ENCODE measurements at places on chromosomes 11 and 22.

GRCh38 chr11:111469200-111469599 is 43.0 kb downstream of the BTG4 start:
- DNase-seq: no peak

GRCh38 chr11:9130297-9130696 is 38.9 kb upstream of the SCUBE2 start:
- no peak for DNase-seq

DNA sequence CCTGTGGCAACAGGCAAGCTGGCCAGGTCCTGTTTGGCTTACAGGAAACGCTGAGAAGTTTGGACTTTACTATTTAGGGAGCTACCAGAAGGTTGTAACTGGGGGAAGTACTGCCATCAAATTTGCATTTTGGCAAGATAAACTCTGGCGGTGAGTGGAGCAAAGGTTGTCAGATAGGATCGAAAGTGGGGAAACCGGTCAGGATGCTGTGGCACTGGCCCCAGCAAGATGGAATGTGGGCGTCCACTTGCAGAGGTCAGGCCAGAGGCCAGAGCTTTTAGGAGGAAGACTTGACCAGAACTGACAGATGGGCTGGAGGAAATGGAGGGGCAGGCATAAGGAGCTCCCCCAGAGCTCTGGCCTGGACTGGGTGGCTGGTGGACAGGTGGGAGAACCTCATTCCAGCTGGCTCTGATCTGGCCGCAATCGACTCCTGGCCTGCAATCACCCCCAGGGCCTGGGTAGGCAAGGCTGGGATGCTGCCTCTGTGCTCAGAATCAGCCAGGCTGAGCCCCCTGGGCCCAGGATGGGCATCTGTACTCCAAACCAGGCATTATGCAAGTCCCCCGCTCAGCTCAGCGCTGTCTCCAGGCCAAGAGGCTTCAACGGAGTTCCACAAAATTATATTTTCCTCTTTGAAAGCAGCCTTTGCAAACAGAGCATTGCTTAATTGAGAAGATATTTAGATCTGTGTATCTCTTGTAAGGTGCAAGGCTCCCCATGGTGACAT is 178.3 kb upstream of the NECTIN1 start:
- no peak for DNase-seq

DNA sequence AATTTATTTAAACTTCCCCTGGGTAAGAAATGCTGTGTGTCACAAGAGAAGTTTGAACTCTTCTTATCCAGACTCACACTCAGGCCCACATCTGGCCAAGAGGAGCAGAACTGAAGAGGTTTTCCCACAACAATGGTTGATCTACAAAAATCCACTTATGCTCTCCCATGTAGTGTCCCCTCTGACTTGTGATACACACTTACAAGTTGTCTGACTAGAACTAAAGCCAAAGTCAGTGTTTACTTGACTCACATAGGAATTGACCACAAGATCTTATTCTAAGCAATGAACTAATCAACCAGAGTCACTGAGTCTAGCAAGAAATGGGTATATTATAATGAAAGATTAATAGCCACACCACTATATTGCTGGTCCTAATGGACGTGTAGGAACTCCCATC is 133.0 kb downstream of the ATG16L2 start:
- no peak for DNase-seq

DNA sequence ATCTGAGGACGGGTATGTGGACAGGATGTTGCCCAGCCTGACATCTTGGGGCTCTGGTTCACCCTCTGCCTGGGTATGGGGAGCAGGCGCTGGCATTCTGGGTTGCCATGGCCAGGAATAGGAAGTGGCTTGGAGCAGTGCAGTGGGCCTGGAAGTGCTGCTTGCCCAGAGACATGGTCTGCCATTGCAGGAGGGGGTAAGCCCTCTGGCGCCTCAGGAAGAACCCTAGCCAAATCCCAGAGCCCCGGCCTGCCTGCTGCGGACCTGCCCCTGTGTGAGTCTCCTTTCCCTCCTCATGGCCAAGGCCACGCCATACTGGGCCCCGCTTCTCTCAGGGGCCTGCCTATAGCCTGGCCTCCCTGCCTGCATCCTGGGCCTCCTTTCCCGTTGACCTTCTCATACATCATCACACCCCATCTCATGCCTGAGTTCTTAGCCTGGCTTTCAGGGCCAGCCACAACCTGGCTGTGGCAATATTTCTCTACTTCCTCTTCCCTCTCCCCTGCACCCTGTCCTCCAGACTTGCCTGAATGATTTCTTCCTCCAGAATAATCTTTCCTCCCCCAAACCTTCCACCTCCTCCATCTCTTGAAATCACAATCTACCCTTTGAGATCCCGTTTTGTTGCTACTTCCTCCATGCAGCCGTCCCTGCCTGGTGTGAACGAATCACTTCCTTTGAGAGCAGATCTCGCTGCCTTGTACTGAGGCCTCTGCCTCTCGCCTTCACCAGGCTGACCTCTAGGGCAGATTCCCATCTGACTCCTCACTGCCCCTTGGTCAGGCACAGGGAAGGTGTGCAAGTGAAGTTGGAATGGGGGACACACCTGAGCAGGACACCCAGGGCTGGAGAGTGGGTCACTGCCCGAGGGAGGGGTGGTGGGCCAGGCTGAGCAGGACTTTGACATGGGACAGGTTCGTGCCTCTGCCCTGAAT is 5.2 kb downstream of the CAPN5 start:
- DNase-seq: no peak

- no peak for DNase-seq
These were observed 29.3 kb upstream of the PAMR1 start for GRCh38 chr11:35554491-35555437.

GRCh38 chr11:111124724-111125123 is 120.8 kb upstream of the POU2AF2 start:
- DNase-seq: no peak

GRCh38 chr11:33778675-33779074 is 4.4 kb upstream of the FBXO3 start:
- DNase-seq: no peak

DNA sequence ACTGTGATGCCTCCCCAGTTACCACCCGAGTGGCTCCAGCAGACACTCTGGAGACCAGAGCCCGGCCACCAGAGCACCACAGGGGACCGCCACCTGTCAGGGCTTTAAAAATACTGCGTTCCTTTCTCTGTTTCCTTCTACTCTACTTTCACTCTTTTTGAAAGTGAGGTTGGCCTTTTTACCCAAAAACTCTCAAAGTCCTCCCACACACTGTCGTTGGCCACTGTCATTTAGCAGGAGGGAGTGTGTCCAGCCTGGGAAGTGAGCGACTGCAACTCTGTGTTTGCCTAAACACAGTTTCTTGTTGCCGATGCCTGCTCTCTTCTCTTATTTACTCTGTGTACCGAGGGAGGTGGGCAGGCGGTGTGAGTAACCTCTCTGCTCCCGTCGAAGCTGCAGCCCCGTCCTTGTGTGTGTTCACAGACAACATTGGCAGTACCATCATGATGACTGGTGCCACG is 90.8 kb upstream of the CLDN5 start:
- no peak for DNase-seq

DNA sequence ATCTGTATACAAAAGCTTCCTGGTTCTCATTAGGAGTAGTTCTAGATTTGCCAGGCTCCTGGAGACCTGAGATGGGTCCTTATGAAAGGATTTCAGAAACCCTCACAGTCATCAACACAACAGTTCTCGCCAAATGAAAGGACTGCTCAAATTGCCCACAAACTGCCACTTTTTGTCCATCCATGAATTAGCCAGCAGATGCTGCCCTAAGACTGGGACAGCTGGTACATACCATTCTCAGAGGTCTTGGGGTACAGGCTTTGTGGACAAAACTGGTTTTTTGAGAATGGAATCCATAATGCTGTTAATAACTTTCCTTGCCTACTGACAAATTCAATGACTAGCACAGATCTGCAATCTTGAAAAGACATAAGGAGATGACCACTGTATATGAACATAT is 23.4 kb upstream of the BDNF start:
- no peak for DNase-seq

GRCh38 chr11:13962562-13963168 is at the start of gene SPON1:
TSS of gene SPON1 (plus strand) at chr11:13962723. CDS start at chr11:13962905, 182 bp downstream.
- peak; percentile 17 for DNase-seq

DNA sequence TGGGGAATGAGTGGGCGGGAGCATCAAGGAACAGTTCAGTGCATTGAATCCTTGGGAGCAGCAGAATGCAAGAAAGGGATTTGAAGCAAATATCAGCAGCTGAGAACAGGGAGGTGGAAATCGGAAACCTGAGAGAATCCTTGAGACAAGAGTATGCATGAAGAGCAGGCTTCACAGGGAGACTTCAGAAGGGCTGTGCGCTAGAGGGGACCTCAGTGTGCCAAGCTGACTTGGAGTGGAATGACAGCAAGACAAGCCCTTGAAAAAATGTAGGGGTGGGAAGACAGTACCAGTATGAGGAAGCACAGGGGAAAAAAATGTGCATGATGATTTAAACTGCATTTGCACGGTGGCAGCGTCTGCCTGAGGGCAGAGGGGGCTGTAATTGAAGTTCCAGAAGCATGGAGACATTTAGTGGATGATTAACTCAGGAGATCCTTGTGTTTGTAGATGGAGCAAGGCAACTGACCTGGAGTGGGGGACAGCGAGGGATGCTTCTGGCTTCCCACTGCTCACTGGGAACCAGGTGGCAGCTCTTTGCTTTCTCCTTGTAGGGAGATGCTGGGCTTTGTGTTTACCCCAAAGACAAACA is 204.9 kb upstream of the PLET1 start:
- no peak for DNase-seq

- DNase-seq: no peak
These were observed 36.9 kb downstream of the GGTLC2 start for GRCh38 chr22:22681221-22681739.

- DNase-seq: no peak
These were observed 58.3 kb downstream of the CEP164 start for GRCh38 chr11:117385906-117386305.

- no peak for DNase-seq
These were observed 21.0 kb downstream of the PPIL2 start for GRCh38 chr22:21686634-21687393.

GRCh38 chr22:20530368-20531153 is 23.2 kb downstream of the MED15 start:
- no peak for DNase-seq

GRCh38 chr22:43183496-43184277 is 3.2 kb downstream of the TTLL12 start:
- DNase-seq: no peak

GRCh38 chr11:60984149-60984548 is 12.7 kb downstream of the CD6 start:
- no peak for DNase-seq

GRCh38 chr11:47359586-47359985 is 7.1 kb upstream of the MYBPC3 start:
- no peak for DNase-seq

- no peak for DNase-seq
These were observed 34.9 kb downstream of the RSPH14 start for GRCh38 chr22:23106906-23107367.

DNA sequence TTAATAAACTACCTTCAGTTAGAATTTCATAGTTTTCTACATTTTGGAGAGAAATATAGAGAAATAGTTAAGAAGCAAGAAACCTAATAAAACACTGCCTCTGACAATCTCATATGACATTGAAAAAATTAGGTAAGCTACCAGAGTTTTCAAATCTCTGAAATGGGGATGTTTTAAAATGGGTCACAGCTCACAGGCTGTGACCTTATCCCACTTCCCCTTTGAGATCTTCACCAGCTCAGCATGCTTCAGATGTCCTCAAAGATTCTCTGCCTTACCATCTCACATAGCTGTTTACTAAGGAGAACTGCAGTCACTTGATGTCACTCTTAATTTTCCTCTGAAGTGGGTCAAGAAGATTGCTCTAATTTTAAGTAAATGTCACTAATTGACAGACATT is 717.8 kb downstream of the JRKL start:
- DNase-seq: no peak

GRCh38 chr11:69644962-69645675 is 4.2 kb downstream of the CCND1 start:
- no peak for DNase-seq

DNA sequence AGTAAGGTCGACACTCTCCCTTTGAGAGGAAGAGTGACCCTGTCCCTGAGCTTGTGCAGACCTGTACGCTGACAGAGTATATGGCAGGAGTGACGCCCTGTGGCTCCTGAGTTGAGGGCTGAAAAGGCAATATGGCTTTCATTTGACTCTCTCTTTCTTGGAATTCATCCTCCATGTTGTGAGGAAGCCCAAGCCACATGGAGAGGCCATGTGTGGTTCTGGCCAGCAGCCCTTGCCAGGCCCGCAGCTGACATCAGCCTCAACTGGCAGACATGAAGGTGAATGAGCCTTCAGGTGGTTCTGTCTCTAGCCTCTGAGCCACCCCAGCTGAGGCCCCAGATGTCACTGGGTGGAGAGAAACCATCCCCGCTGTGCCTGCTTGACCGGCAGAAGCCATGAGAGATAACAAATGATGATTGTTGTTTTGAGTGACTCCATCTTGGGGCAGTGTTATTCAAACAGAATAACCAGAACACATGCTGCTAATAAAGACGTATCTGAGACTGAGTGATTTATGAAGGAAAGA is 31.9 kb downstream of the SMIM38 start:
- DNase-seq: no peak

DNA sequence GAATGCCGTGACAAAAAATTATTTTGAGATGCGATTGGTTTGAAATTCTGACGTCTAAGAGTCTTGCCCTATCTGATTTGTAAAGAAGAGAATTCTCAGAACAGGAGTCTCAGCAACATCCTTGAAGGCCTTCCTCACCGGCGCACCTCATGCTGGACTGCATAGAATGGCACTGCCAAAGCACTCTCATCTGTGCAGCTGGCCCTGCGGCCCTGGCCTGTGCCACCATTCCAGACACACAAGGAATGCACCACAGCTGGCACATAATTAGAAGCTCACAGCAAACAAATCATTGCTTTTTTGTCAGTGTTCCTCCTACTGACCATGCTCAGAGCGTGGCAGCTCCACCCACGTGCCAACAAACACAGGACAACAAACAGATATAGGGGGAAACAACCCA is 166.0 kb downstream of the KIRREL3 start:
- DNase-seq: no peak

GRCh38 chr11:17386331-17387084 is 2.0 kb downstream of the KCNJ11 start:
- DNase-seq: no peak

DNA sequence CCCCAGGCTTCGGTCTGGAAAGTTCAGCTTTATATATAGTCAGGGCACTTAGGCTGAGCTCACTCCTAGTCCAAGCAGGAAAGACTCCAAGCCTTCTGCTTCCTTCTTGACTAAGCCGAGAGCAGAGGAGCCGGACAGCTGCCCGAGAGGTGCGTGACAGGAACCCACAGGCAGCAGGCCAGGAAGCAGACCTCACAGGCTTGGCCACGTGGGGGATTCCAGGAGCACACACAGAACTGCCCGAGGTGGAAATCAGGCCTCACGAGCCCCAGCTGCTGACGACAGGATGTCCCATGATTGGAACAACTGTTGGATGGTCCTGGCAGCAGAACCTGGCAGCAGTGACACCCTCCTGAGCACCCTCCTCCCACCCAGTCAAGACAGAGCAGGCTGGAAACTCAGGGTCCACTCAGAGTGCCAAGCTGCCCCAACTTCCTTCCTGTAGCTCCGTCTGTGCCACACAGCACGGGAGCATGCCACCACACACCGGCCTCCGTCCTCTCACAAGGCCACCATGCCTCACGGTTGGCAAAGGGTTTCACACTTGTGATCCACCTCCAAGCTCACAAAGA is 5.4 kb downstream of the PLA2G6 start:
- no peak for DNase-seq
